Stimulated activated naive CD8-positive, alpha-beta T cell treated with anti-CD3 and anti-CD28 coated beads, Interleukin-15, amount 100 ng/mL, for 72 hours (primary cell): ENCODE measurements at places on chromosomes 12 and 14.

GRCh38 chr12:8894378-8894777 is 19.9 kb upstream of the PHC1 start:
- no peak for DNase-seq

- peak; percentile 35 for DNase-seq
Observed at GRCh38 chr12:64826234-64826633, 1.8 kb downstream of the TBC1D30 start.

GRCh38 chr14:87745507-87746118 is 247.4 kb downstream of the GALC start:
- DNase-seq: peak; percentile 15

GRCh38 chr12:54251667-54252284 is 28.1 kb downstream of the CBX5 start:
- peak; percentile 7 for DNase-seq

DNA sequence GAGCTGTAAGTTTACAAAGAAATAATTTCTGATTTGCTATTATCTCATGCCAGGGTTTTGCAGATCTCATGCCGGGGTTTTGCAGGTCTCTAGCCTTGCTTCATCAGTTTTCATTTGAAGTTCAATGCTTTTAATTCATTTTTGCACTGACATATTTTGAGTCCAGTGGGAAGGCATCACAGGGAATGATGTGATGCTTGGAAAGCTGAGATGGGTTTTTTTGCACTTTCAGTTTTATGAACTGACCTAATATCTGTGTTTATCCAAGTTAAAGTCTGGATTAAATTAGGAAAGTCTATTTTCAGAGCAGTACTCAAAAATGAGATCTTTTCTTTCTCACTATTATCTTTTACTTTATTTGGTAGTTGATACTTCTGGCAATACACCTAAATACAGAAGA is 23.6 kb upstream of the REP15 start:
- no peak for DNase-seq

GRCh38 chr12:91490667-91491311 is 308.2 kb upstream of the DCN start:
- DNase-seq: no peak

- DNase-seq: no peak
Observed at GRCh38 chr14:25516838-25517237, 466.9 kb upstream of the STXBP6 start.

DNA sequence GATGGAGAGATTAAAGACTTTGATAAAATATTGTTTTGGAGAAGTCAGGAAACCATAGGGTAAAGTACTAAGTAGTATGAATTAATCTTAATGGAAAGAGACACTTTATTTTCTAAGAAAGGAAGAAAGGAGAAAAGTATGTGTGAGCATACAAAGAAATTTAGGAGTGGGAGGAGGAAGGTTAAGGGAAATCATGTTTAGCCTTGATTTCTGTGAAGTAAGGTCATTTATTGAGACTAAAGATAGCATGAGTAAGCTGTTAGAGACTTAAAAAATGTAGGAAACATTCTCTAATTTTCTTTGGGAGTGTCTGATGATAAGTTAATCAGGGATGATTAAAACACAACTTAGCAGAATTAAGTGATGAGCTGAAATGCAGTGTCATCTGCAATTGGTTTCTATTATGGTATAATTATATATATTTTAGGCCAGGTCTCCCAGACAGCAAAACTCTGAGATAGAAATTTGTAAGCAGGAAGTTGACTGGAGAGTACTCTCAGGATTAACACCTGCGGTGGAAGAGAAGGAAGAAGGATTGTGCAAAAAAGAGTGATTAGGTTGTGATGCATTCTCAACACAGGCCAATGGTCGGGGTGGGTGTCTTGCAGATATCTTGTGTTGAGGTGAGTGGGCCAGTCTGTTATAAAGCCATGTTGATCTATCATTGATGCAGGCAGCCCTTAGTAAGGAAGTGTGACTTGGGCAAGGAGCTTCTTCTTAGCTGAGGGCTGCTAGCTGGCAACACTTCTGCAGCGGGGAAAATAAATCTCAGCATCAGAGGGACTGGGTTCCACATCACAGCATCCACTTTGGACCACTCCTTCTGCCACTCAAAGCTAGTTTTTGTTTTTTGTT is 256.2 kb downstream of the AEBP2 start:
- DNase-seq: no peak

DNA sequence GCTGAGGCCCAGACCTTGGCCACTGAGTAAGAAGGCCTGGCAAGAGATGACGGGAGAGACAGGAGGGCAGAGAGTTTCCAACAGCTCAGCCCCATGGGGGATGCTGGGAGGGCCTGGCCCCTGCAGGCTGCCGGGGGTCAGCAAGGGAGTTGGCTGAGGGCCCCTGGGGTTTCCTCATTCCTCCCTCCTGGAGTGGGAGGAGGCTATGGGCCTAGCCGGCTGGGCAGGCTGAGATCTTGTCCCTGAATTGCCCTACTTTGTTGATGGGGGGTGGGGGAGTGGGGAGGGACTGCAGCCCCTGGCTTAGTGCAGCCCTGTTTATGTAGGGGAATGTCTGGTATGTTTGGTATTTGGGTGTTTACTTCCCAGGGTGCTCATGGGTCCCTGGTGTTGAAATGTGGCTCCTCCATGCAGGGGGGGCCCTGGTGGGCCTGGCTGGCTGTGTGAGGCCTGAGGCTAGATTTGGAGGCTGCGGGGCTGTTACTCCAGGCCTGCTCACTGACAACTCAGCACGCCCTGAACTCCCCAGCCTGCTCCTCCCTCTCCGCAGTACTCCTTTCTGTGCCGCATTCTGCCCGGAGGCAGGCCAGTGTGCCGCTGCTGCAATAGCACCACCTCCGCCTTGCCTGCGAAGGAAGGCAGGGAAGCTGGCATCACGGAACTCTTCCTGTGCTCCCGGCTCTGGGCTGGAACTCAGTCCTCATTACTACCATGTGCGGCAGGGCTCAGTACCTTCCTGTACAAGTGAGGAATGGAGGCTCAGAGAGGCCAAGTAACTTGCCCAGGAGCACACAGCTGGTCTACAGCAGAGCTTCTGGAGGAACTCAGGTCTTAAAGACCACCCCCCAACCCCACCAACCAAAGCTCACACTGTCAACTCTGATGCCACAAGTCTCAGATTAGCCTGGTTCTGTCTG is 25.3 kb downstream of the JDP2 start:
- no peak for DNase-seq

DNA sequence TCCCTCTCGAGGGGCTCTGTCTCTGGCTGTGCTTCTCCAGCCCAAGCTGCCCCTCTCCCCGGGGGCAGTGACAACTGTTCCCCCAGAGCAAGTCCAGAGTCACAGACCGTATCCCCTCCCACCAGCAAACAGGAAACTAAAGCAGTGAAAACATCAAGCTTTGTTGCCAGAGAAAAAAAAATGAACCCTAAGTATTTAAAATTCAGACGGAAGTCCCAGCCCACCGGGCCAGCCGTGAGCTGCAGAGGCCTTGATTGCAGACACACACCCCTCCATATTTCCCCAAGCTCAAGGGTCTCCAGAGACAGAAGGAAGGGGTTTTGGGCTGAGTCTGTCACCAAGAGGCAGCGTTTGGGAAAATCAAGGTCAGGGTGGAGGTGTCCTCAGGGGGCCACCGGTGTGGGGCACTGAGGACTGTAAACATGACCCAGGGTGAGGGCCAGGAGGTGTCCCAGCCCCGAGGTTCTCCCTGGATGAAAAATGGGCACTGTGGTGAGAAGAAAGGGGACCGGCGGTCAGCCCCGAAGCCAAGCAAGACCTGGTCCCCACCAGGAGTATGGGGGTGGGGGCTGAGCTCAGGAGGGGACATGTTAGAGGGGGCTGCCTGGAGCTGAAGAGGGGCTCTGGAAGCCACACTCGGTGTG is 7.7 kb downstream of the PHETA1 start:
- no peak for DNase-seq

GRCh38 chr14:21026988-21027315 is 2.1 kb upstream of the NDRG2 start:
- no peak for DNase-seq

GRCh38 chr14:66375046-66375964 is 110.9 kb upstream of the CCDC196 start:
- no peak for DNase-seq

- DNase-seq: no peak
Observed at GRCh38 chr14:102905116-102906108, 17.1 kb upstream of the AMN start.

DNA sequence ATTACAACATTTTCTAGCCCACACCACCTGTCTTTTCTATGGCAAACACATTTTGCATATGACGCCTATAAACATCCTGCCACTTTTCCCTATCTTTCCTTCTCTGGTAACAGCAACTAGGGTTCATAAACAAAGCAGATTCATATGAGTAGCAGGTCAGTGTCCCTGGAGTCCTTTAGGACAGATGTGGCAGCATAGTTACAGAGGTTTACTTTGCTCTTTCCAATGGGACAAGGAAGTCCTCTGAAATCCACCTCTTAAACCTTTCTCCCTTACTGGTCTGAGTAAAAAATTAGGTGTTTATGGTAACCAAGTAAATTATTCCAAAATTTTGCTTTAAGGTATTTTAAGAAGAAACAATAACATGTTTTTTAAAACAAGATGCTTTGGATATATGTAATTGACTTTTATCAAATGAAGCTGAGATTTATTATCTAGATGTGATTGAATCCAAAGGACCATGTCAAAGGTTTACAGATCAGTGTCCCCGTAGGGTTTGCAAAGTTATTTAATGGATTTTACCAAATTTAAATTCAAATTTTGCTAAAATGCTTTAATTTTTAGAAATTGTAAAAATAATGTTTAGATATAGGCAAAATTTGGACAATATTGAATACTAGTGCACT is 79.2 kb upstream of the PAWR start:
- no peak for DNase-seq

DNA sequence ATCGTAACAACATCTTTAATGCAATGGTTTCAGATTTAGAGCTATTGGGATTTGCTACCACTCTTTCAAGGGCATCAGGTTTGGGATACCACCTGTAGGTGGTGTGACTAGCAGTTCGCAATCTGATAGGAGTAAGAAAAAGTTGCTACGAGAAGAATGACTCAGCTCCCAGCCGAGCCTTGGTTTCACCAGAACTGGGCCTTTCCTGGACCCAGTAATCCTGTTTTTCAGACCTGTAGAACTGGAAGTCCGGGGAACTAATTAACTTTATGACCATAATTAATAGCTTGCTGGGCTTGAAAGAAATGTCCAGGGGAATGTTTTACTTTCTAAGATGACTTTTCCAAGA is 770 bp downstream of the ABHD4 start:
- peak; percentile 33 for DNase-seq

DNA sequence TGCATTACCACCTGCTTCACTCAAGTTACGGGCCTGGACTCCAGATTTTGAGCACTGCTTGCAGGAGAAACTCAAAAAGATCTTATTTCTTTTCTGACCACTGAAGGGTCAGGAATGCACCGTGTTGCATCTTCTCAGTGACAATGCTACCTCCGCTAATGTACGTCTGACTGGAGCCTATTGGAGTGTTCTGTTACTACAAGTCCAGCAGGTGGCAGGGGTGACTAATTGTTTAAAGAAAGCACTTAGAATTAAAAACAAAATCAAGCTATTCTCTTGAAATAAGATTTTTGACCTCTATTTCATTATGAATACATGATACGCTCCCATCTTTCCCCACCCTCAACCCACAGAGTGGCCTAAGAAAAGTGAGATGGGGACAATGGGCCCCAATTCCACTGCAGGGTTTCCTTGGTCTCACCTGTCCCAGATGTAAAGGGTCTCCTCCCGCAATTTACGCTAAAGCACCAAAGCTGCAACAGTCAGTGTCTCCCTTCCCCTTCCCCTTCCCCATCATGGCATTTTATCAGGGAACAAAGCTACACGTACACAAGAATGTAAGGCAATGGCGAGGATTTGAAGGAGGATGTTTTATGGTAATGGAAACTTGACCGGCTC is 2.2 kb downstream of the TBPL2 start:
- DNase-seq: no peak

GRCh38 chr12:96295532-96296160 is 101.5 kb downstream of the ELK3 start:
- DNase-seq: no peak

GRCh38 chr12:108475396-108475795 is 39.7 kb upstream of the FICD start:
- no peak for DNase-seq

GRCh38 chr12:90896821-90897220 is 58.2 kb downstream of the CCER1 start:
- DNase-seq: no peak

GRCh38 chr14:21711360-21711961 is 37.8 kb upstream of the OR4E1 start:
- DNase-seq: no peak

- DNase-seq: no peak
Observed at GRCh38 chr14:94581127-94581999, at the start of gene SERPINA5. Gene SERPINA5 (plus strand): TSS chr14:94581426. CDS start chr14:94587363, 5,937 bp downstream.

- DNase-seq: no peak
Observed at GRCh38 chr12:20822415-20822814, 11.9 kb downstream of the SLCO1B3 start.

DNA sequence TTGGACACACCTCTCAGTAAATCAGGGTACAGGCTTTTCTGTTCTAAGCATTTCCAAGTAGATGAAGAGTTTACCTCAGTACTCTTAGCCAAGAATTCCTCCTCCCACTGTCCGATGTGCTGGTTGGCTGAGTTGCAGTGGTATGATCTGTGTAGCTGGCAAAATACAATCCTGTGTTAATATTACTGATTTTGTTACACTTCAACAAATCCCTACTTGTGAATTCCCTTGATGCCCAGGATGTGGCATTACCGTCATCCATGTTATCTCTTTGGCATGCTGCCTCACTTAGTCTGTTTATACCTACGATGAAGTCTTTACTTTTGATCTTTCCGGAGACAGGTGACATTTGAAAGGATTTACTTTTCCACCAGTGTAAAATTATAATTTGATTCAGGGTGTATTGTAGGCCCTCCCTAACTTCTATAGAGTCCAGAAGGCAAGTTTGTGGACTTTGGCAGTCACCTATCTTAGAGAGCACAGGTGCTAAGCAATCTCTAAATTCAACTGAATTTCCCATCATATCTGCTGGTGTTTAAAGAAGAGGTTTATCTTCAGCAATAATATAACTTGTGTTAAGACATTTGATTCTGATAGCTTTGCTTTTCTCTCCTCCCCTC is 10.1 kb downstream of the CCDC196 start:
- DNase-seq: no peak

DNA sequence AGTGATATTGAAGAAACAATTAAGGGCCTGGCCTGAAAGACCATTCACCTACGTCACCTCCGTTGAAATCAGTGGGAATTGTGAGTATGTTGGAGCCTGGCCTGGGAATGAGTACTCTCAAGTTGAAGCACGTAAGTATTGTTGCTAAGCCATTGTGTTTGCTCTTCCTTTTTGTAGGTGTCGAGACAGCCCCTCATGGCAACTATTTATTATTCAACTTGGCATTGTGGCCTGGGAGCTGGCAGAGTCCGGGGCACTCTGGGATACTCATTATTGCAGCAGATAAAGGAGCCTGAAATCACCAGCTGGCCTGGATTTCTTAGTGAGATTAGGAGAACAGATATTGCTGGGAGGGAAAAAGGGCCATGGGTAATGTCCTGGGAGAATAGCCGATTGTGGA is 147.4 kb downstream of the C12orf75 start:
- DNase-seq: no peak
